Colonic mucosa (tissue), 4 donors: ENCODE measurements at places on chromosomes 4 and X. TPM values are rescaled to one million over a fixed set of nuclear protein-coding genes. Genes with fewer than 3 reads are reported as not detected.

The ABLIM2 gene
- 11.5 TPM for total RNA-seq

The RPS6KA6 gene
- 10.6 TPM for total RNA-seq

The FGD1 gene
- 5.5 TPM for total RNA-seq

The TCP11X2 gene
- not detected for total RNA-seq

The ASB12 gene
- 0.40 TPM for total RNA-seq

The CXorf51B gene
- total RNA-seq = not detected

The H2BW2 gene
- not detected for total RNA-seq

The GPR119 gene
- 0.52 TPM for total RNA-seq

The EMCN gene
- total RNA-seq = 7.1 TPM

The PNCK gene
- total RNA-seq = 1.9 TPM

The PLP1 gene
- total RNA-seq = 11.2 TPM

The NEIL3 gene
- 2.5 TPM for total RNA-seq

The ATP1B4 gene
- total RNA-seq = not detected

The NR0B1 gene
- total RNA-seq = not detected
